ENCODE measurements at places on chromosomes 3 and 15.

DNA sequence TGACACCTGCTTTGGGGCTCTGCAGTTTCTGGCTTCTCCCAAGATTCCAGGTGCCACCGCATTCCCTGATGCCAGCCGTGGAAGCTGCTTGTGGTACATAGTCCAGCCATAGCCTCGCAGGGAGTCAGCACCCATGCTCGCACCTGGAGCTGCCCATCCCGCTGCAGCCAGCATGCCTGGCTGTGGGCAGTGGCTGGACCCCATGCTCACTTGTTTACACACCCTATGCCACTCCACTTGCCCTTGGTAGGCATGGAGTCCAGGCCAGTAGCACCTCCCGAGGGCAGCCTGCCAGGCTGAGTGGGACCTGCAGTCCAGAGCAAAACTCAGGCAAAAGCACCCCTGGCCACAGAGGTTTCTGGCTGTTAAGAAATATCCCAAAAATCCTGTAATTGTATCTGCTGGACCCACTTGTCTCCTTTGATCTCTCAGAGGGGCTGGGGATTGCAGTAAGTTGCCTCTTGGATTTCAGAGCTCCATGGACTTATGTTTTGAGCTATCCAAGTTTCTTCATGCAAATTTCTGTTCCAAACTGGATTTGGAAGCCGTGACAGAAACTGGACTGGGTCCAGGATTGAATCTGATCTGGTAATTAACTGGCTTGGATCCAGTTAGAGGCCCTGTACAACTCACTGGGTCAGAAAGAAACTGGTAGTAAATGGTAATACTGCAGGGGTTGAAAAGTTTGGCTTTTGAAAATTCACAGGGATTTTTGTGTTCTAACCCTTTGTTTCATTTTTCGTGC is 149.3 kb downstream of the FMN1 start:
- no peak for DNase-seq

- no peak for DNase-seq
Observed at GRCh38 chr3:54756330-54756731, 171.5 kb downstream of the LRTM1 start.

- peak; percentile 4 for DNase-seq
Observed at GRCh38 chr15:84570164-84570735, 30.6 kb upstream of the ZSCAN2 start.

DNA sequence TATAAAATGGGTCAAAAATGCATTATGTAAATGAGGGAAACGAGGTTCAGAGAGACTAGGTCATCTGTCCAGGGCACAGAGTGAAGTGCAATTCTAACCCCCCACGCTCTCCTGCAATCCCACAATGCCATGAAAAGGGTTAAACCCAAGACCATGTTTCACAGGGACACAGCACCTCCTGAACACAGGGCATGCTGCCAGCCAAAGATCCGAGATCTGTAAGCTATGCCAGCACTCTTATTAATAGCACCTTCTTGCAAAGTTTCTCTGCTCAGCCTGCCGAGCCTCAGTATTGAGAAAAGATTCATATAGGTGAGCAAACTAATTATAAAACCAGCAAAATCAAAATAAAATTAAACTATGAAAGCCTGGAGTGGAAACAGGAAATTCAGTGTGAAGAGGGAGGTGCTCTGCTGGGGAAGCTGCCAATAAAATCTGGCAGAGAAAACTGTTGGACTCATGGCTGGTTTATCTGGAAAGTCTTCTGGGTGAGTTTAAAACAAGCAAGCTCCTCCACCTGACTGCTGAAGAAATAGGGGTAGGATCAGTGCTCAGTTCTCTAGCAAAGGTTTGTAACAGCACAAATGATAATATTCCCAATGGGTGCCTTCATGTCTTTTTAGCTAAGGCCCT is 50.3 kb downstream of the LRIG1 start:
- DNase-seq, result no peak

- DNase-seq, result no peak
Observed at GRCh38 chr15:85676342-85677098, 118.2 kb downstream of the KLHL25 start.

- DNase-seq, result no peak
Observed at GRCh38 chr3:64905906-64906410, 218.2 kb upstream of the ADAMTS9 start.

DNA sequence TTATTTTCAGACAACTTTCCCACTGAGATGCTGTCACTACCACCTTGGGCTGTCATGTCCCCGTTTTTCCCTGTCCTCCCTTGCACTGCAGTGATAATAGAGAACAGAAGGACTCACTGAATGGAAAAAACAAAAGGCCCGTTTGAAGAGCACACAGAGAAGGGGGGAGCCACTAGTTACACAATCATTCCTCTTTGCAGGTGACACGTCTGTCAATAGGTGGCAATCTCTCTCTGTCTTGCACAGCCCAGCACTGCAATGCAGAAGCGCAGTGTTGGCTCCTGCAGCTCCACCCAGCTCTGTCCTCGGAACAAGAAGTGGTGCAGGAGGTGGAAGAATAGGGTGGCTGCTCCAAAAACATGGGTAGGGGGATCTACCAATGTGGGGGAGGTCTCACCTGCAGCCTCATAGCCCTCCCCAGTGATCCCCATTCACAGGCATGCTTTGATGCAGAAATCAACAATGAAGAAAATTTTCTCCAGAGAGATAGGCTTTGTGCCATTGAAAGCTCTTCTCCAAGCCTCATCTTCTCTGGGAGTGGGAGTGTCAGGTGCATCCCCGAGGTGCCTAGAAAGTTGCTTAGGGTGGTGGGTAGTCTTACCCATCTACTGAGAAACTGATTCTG is 31.8 kb downstream of the FSTL1 start:
- no peak for DNase-seq

GRCh38 chr3:66484106-66484844 is 16.5 kb downstream of the LRIG1 start:
- no peak for DNase-seq

DNA sequence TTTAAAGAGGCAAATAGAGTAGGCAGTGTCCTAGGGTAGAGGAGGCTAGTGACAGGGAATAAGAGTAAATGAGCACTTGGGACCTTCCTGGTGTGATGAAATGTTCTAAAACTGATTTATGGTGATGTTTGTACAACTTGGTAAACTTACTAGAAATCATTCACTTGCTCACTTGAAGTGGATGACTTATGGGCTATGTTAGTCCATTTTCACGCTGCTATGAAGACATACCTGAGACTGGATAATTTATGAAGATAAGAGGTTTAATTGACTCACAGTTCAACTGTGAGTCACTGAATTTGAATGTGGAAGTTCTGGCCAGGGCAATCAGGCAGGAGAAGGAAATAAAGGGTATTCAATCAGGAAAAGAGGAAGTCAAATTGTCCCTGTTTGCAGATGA is 31.7 kb upstream of the DHX36 start:
- DNase-seq, result no peak

- DNase-seq, result peak; percentile 78
Observed at GRCh38 chr15:90249203-90249863, at the start of gene TTLL13. Gene TTLL13, plus strand, starts transcription at chr15:90249556. Its CDS starts 1,075 bp downstream, at chr15:90250631.

- no peak for DNase-seq
Observed at GRCh38 chr3:151460228-151460627, 633 bp downstream of the IGSF10 start.

DNA sequence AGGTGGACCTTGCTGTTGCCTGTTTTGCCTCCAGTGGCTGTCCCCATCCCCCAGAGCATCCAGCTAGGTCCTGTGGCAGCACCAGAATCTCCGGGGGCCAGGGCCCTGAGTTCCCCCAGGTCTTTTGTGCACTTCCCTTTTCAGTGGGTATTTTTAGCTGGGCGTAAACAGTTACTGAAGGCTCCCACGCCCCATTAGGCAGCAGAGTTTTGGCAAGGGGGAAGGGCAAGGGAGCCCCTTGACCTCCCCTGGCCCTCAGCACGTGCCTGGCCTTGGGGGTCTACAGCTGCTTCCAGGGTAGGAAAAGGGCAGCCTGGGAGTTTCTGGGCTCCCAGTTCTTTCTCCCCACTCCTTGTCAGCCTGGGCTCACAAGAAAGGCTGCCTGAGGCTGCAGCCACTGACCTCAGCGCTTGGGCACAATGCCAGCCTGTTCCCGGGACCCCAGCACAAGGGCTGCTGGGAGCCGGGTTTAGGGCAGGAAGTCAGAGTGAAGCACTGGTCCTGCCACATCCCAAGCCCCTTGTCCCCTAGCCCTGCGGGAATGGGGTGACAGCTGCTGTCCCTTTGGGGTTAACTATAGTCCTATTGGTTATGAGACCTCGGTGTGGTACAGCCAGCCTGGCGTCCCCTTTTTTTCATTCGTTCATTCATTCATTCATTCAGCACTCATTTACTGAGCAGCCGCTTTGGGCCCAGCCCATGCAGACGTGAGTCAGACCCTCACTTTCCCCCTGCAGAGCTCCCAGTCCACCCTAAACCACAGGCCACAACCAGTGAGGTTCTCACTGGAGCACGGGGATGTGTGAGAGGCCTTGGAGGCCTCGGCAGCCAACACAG is 8.4 kb downstream of the CSK start:
- no peak for DNase-seq

GRCh38 chr3:156579427-156579851 is 24.5 kb upstream of the SSR3 start:
- DNase-seq, result no peak

GRCh38 chr3:152839511-152839910 is 4.6 kb downstream of the P2RY1 start:
- no peak for DNase-seq

GRCh38 chr3:194556086-194557056 is 69.6 kb upstream of the ATP13A3 start:
- DNase-seq, result no peak

DNA sequence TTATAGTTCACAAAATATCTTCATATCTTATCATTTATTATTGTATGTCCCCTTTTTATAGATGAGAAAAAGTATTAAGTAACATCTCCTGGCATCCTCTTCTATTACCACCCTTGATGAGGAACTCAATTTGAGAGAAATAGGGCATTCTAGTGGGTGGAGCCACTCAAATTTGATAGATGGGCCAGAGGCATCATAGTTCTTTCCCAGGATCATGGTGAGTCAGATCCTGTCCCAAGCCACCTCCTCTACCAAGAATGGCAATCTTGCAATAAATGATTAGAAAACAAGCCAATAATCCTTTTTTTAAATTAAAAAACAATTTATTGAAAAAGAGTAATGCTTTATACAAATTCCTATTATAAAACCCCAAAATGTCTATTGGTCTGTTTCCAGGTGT is 16.8 kb downstream of the CLDN1 start:
- DNase-seq, result no peak

DNA sequence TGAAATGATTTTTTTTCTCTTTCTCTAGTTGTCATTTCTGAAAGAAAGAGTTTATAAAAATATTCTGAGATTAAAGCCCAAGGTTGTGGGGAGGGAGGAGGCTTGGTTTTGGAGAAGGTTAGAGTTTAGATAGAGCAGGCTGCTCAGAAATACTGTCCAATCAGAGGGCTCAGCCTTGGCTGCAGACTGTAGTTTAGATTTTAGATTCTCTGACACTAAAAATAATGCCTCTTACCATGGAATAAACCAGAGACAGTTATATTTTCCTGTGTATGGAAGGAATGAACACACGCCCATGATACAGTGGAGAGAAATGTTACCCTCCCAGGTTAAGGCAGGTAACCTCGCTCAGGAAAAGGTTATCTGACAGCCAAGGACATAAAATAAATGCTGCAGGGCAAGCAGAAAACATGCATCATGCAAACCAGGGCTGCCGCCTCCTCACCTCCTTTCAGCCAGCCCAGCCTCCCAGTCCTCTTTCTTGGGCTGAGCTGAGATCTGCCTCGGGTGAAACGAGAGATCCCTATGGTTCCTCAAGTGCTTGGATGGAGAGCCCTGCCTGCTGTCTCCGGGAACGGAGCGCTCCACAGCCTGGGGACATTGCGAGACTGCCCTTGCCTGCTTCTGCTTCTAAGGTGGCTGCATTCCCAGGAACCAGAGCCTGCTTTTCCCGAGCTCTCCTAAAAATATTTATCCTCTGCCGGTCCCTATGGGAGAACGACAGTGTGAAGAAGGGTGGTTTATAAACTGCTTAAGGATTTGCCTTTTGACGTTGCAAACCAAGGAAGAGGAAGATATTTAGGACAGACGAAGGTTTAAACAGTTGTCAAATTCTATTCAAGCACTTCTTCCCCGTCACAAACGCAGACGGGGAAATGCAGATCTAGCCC is 848 bp downstream of the NCEH1 start:
- DNase-seq, result no peak

DNA sequence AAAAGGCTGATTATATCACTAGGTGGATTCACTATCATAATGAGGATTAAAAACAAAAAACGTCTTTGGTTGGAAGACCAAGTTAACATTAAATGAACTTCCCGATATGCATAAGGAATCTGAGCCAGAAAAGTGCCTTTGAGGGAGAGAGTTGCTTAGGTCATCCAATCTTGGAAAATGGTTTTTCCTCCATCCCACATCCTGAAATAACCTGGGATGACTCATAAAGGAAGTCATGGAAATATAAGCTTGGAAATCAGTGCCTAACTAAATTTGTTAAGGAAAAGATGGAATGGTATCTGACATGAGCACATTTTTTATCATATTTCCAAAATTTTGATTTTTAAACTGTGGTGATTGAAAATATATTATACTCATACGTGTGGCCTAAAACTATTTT is 66.0 kb downstream of the KBTBD8 start:
- DNase-seq, result no peak

- no peak for DNase-seq
Observed at GRCh38 chr3:178987745-178988144, 83.9 kb downstream of the ZMAT3 start.

- no peak for DNase-seq
Observed at GRCh38 chr3:176767385-176767784, 429.9 kb downstream of the TBL1XR1 start.

DNA sequence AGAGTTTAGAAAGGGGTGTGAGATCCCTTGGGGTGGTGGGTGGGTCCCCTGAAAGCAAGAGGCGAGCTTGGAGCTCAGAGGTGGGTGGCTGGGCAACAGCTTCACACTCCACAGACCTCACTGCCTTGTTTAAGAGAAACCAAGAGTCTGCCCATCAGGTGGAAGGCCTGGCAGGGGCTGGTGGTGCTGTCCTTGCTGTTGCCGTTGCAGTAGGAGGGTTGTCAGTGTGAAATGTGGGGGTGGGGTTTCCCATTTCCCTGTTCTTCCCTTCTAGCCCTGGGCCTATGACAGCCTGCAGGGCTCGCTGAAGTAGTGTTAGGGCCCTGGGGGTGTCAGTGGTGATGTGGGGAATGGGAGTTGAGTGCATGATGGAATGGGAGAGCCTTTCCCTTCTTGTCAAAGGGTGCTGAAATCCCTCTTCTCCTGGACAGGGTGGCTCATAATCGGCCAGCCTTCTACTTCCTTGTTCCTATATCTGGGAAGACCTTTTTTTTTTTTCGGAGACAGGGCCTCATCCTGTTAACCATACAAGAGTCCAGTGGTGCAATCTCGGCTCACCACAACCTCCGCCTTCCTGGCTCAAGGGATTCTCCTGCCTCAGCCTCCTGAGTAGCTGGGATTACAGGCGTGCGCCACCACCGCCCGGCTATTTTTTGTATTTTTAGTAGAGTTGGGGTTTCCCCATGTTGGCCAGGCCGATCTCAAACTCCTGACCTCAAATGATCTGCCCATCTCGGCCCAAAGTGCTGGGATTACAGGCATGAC is 4.3 kb downstream of the PLEKHO2 start:
- no peak for DNase-seq

DNA sequence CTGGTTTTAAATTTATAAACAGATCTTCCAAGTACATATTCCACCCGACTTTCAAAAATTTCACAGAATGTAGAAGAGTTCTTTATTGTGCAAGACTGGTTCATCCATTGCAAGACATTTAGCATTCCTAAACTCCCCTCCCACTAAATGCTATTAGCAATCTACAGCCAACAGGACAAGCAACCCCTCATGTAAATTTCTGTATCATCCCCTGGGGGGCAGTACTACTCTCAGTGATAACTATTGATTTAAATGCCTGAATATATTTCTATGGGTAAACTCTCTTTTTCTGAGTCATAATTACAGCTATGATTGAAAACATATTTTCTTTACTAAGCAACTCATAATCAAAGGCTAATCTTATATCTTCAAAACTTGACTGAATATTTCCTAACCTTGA is 10.7 kb upstream of the SLC15A2 start:
- no peak for DNase-seq
